ENCODE measurements at places on chromosomes 7 and 10. TPM values are rescaled to one million over a fixed set of nuclear protein-coding genes. Genes with fewer than 3 reads are reported as not detected.

- DNase-seq: no peak
Observed at GRCh38 chr7:100893910-100894721, 1.6 kb downstream of the ACHE start.

GRCh38 chr10:77160679-77161078 lies 476.9 kb downstream of the KCNMA1 start:
- no peak for DNase-seq

- no peak for DNase-seq
Observed at GRCh38 chr10:72088889-72089575, 681 bp upstream of the SPOCK2 start.

GRCh38 chr10:115827231-115828009 lies 445.6 kb downstream of the GFRA1 start:
- DNase-seq: no peak

DNA sequence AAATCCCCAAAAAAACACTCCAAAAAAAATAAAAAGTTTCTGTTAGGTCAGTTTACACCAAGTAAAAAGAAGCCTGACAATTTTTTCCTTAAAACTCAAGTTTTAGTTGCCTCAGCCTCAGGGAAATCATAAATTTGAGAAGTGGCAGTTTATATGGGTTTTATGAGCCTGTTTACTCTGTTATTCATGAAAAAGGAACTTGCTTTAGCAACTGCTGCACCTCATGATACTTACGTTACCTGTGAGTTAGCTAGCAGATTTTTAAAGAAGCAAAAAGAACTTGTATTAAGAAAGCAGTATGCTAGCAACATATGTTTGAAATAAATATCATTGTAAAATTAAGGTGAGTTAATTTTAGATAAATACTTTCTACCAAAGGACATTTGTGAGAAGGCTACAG lies 1264.5 kb upstream of the PHF14 start:
- DNase-seq: no peak

DNA sequence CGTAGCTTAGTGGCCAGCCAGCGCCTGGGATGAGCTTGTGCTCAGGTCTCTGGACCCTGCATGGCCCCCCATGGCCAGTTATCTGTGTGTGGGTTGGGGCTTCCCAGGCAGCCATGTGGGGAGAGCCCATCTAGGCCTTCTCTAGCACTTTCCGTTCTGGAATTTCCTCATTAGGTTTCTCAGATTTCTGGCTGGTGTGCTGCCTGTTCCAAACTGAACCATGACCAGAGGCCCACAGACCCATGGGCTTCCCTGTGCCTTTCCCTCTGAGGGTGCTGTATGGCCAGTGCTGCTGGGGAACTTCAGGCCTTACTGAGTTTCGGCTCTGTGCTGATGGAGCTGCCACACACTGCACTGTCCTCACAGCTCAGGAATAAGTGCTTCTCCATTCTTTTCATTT lies 50.2 kb downstream of the SHH start:
- no peak for DNase-seq

CYP3A7 gene
- 11.4 TPM for polyA plus RNA-seq

DNA sequence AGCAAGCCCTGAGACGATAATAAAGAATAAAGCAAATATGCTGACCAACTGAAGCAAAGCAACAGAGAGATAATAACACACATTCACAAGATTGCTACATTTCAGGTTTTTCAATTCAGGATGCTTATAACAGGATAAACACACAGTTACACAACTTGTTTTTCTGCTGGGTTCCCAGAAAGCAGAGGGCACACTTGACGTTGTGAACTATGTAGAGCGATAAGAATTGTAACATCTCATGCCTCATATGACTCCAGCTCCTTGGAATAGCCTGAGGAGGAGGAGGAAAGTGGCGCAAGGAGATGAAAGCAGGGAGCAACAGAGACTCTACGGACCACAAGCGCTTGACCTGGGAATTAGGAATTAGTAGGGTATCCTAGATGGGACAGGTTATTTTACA lies 201.7 kb downstream of the SKAP2 start:
- DNase-seq: no peak

NKX1-2 gene
- polyA plus RNA-seq: 0.05 TPM

C10orf143 gene
- polyA plus RNA-seq: 13.5 TPM

GRCh38 chr10:60170250-60170649 lies 219.4 kb downstream of the ANK3 start:
- DNase-seq: no peak

GRCh38 chr10:92328993-92329392 lies 38.0 kb downstream of the MARCHF5 start:
- DNase-seq: no peak

PNLIPRP2 gene
- polyA plus RNA-seq: 0.25 TPM

GRCh38 chr7:81158189-81158588 lies 239.3 kb upstream of the SEMA3C start:
- DNase-seq: no peak

NMT2 gene
- 19.6 TPM for polyA plus RNA-seq

DNA sequence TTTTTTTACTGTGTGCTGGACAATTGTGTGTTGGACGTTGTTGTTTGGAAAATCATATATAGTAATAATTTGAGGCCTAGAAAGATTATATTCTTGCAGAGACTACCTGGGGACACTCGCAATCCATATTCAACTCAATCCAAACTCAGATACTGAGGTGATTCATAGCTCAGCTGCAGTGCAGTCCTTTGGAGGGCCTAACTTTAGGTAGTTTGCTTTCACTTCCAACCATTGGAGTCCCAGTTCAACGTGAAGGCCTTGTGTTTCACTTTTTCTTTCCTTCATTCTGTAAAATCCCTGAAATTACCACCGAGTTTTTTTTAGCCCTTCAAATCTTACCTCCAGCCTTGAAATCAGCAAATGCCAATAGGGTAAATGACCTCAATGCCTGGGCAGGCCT lies 32.3 kb downstream of the ATRNL1 start:
- DNase-seq: no peak

GRCh38 chr10:5400468-5401240 lies 4.0 kb downstream of the TUBAL3 start:
- no peak for DNase-seq

GRCh38 chr7:28627263-28627653 lies 214.9 kb downstream of the CREB5 start:
- no peak for DNase-seq

GRCh38 chr7:52758356-52758755 lies 277.1 kb upstream of the POM121L12 start:
- DNase-seq: no peak

SLC29A4 gene
- polyA plus RNA-seq: 0.62 TPM

PRKRIP1 gene
- 54.4 TPM for polyA plus RNA-seq

DNA sequence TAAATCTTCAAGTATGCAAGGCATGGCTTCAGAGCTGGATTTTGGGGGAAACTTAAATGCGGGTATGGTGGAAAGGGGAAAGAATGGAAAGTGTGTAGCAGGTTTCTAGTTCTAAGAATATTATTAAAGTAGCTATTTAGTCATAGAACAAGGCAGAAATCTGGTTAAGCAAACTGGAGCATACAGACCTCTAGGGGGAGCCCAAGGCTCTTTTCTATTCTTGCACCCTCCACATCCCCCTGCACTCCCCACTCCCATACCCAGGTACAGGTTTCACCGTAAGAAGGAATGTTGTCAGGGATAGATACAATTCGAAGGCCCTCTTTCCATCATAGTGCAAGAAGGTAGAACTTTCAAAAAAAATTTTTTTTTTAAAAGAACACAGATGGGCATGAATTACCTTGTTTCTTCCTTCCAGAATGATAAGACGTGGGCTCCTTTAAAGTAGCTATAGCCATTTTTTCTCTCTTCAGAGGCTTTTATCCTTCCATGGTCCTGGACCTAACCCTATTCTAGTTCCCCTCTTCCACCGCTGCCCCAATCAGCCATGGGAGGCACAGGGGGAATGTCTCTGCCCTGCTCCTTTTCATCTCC lies 41.5 kb upstream of the SMIM30 start:
- no peak for DNase-seq

DNA sequence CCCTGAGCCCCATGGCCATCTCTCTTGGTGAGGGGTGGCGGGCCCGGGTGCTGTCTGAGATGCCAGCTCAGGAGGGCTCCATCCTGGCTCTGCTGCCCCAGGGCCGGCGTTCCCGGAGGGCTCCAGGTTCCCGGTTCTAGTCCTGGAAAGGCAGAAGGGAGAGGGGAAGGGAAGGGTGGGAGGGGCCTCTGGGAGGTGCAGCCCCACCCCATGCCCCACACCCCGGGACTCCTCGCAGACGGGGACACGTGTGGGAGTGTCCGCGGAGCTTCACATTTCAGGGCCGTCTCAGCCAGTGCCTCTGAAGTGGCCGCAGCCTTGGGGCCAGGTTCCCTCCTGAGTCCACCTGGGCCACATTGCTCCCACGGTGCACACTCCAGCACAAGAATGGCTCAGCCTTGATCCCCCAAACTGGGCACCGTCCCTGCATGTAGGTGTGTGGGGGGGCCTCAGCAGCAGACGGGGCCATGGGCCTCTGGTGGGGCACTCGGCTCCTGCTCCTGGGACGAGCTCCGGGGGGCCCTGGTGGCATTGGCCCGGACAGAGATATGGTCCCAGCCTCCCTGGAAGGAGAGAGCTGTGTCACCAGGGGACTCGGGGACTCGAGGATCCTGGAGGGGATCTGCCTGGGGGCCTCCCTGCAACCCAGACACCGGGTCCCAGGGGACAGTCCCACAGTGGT lies 5.8 kb downstream of the BHLHA15 start:
- DNase-seq: no peak

SFTPD gene
- 2.6 TPM for polyA plus RNA-seq

GRCh38 chr10:74645692-74646091 lies 180.7 kb upstream of the KAT6B start:
- DNase-seq: no peak

ACBD7 gene
- 1.4 TPM for polyA plus RNA-seq

ARHGEF35 gene
- polyA plus RNA-seq: 8.3 TPM

DNA sequence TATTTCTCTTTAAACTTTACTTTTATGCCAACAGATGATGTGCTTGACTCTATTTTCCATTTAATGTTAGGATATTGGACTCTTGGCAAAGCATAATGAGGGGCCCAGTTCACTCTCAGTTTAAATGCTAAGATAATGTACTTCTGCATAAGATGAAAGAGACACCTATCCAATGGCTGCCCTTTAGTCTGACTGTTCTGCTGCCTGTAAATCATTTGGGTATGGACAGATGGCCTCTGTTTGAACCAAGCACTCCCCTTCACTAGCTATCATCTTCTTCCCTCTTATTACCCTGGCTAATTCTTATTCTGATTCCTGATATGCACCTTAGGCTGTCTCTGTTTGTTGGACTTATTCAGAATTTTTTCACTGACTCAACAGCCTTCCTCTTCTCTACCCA lies 72.1 kb downstream of the SEM1 start:
- no peak for DNase-seq

ARHGAP19 gene
- 5.8 TPM for polyA plus RNA-seq

ICA1 gene
- 18.5 TPM for polyA plus RNA-seq

ITPRID1 gene
- 0.02 TPM for polyA plus RNA-seq

DNA sequence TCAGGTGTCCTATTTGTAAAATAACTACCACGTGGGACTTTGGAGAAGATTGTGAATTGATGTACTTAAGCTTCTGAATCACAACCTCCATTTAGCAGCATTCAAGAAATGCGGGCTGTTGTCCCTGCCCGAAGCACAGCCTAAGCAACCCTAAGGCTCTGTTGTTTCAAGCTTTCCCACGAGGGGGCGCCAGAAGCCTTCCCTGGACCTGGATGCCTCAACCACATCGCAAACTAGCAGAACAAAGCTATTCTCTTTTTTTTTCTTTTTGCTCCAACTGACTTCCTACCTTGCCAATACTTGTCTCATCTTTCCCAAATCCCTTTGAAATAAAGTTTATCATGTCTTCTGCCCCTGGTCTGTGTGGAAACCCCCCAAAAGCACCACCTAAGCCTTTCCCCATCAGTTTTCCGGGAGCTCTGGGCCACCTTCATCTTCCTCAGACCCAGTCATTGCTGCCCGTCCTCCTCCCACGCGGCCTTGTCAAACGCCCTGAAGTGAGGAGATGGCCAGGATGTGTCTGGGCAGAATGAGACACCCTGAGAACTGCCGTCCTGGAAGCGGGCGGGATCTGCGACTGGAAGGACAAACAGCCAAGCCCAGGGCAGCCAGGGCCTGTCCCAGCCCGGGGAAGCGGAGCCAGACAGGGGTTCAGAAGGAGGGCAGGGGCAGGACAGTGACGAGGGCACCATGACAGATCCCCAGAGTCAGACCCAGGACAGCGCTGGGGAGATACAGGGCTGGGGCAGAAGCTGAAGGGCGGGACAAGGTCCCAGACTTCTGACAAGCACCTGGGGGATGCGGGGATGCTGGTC lies 112.7 kb downstream of the SLIT1 start:
- peak; percentile 91 for DNase-seq

DNA sequence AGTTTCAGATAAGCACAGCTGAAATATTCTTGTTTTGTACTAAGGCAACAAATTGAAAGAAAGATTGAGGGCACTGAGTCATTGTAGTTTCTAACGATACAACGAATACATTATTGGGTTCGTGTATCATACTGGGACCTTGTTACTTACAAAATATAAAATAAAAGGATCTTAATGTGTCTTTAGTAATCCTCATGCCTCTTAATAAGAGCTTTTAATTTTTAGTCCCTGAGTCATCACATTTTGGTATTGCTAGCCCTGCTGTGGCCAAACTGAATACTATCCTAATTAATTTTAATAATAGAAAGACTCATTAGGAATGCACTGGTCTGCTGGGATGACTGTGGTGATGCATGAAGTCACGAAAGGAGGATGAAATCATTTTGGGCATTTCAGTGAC lies 309.7 kb downstream of the EXOC4 start:
- DNase-seq: no peak

- DNase-seq: no peak
Observed at GRCh38 chr7:133095119-133095671, 13.3 kb upstream of the CHCHD3 start.

GRCh38 chr7:7803715-7804178 lies 85.3 kb upstream of the RPA3 start:
- DNase-seq: no peak

DNA sequence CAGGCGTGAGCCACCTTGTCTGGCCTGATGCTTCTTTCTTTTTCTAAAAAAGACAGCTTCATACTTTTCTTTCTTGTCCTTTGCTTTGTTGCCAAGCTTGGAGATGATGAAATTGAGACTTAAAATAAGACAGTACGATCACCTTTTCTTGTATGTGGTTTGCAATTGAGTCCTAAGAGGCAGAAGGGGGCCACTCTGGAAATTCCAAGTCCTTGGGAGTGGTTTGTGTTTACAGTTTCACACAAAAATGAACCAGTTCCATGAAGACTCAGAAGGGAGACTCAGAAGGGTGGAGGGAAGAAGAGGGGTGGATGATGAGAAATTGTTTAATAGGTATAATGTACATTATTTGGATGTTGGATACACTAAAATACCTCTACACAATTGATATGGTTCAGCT lies 70.7 kb upstream of the TNS3 start:
- no peak for DNase-seq

- no peak for DNase-seq
Observed at GRCh38 chr7:128827971-128828711, 2.1 kb upstream of the FLNC start.

NEBL gene
- 22.9 TPM for polyA plus RNA-seq

DNA sequence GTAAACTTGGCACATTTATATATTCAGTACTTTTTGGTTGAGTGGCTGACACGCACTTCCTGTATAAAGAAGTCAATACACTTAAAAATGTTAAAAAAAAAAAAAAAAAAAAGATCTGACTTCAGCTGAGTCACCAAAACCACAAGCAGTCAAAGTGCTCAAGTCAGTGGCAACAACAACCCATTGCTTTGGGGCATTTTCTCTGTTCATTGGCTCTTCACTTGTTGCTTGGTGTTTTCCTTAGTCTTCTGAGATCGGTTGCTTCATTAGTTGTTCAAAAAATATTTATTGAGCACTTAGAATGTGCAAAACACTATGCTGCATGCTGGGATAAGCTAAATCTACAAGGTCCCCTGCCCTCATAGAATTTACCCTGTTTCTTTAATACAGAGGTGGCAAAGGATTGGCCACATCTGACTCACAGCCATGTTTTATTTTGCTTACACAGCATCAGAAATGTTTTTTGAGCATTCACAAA lies 63.7 kb downstream of the ZNRF2 start:
- peak; percentile 32 for DNase-seq

DGKB gene
- 0.09 TPM for polyA plus RNA-seq

CPA1 gene
- polyA plus RNA-seq: 0.21 TPM

Data from thymus (tissue), 14 donors.